ENCODE measurements at places on chromosomes 12 and 14.

DNA sequence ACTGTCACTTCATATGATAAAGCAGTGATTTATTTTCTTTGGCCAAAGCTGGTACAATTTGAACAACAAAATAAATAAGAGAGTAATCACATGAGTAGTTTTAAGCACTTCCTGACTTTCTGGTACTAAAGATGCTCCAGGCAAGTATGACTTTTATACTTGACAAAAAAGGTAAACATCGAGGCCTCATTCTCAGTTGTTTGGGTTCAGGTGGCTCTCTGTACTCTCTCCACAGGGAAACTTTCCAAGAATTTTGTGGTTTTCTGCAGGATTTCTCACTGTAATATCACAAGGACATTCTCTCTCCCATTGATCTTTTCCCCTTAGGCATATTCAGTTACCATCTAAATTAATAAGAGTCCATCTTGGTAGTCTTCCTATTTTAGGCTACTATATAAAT, 26.6 kb upstream of the KCNC2 start:
- DNase-seq, result no peak

DNA sequence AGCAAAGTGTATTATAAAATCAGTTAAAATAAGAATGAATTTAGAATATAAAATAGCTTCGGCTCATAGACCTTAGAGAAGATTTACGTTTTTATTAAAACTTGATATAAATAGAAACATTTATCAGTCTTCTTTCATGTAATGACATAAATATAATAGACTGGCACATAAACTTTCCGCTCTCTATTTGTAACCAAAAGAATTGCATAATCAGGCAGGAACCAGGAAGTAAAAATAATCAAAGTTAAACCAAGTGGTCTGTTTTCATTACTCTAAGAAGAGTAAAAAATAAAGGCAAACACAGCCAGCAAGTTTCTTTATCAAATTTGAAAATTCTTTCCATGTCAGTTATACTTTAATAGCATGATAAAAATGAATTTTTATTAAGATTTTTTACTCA, 46.3 kb upstream of the ATP2A2 start:
- DNase-seq, result no peak

DNA sequence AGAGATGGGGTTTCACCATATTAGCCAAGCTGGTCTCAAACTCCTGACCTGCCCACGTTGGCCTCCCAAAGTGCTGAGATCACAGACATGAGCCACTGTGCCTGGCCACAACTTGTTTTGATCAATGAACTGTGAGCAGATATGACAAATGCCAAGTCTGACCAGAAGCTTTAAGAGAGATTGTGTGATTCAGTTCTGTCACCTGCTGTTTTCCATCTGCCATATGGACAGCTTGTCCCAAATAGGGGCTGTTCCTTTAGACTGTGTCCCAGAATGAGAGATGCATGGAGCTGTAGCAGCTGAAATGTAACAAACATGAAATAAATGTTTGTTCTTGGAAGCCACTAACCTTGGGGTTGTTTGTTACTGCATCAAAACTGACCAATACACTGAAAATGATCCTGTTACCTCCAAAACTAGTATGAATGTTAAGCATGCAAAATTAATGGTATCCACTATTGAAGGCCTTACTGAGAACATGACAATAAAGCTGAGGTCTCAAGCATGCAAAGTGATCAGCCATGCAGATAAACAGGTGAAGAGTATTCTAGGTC, 65.9 kb upstream of the MED13L start:
- no peak for DNase-seq

- DNase-seq, result no peak
Measured at GRCh38 chr12:112025808-112026375, 12.7 kb downstream of the ERP29 start.

DNA sequence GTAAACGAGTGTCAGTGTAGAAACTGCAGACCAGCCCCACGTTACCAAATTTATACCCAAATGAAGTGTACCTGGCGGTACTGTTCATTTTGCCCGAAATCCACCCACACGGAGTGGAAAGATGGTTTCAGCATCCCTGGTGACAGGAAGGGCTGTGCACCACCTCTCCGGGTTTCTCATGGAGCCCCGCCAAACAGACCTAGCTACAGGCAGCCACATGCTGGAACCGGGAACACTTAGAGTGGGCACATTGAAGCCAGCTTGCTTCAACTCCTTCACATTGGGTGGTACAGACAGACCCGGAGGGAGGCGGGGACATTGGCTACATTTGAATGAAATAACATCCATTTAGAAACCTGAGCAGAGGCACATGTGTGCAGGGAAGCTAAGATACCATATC, 84.4 kb downstream of the PPP2R5C start:
- DNase-seq, result no peak

DNA sequence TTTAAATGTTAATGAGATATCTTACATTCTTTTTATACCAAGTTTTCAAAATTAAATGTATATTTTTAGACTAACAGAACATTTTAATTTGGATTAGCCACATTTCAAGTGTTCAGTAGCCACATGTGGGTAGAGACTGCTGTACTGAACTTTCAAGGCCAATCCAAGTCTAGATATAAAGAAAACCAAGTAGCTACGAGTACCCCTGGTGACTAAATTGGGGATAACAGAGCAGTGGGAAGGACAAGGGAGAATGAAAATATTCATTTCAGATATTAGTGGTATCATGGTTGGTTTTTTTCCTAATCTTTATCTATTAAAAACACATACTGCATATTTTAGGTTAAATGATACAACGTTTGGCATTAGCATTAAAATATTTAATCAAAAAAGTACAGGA, 69.4 kb upstream of the RHOJ start:
- no peak for DNase-seq

GRCh38 chr12:95949477-95950206, 6.5 kb downstream of the AMDHD1 start:
- no peak for DNase-seq

All from stimulated activated CD4-positive, alpha-beta T cell treated with anti-CD3 and anti-CD28 coated beads, Interleukin-2, amount 100 ng/mL, for 24 hours (primary cell).